ENCODE measurements at places on chromosomes 7 and 10. TPM values are rescaled to one million over a fixed set of nuclear protein-coding genes. Genes with fewer than 3 reads are reported as not detected.
A peak's percentile ranks its signal among the peaks of the same experiment; 100 is the strongest.

- H3K36me3 ChIP-seq: no peaks in the 10 kb centered on the region
- H3K27ac ChIP-seq: no peak overlapping the region
- DNase-seq: no peak
- no peaks in the 10 kb centered on the region for H3K27me3 ChIP-seq
- peaks cover 17% of the 10 kb centered on the region for H3K4me1 ChIP-seq
- no peak overlapping the region for H3K4me3 ChIP-seq
Measured at GRCh38 chr7:75663302-75663907, 75.3 kb downstream of the HIP1 start.

DNA sequence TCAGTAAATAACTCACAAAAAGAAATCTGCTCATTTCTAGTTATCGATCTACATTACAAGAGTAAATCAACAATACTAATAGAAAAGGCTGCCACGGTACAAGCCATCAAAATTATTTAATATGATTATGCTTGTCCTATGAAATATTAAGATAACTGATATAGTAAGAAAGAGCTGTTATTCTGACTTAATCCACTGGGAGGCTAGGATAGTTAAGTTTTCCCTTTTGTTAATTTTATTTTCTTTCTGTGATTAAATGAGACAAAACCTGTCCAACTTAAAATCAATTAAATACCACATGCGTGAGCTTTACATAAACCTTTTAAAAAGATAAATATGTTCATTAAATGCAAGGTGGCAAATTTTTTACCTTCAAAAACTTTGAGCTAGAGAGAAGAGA is 114.8 kb downstream of the LMBR1 start:
- H3K4me1 ChIP-seq: peaks cover 5% of the 10 kb centered on the region
- no peak for DNase-seq
- no peak overlapping the region for H3K4me3 ChIP-seq

DNA sequence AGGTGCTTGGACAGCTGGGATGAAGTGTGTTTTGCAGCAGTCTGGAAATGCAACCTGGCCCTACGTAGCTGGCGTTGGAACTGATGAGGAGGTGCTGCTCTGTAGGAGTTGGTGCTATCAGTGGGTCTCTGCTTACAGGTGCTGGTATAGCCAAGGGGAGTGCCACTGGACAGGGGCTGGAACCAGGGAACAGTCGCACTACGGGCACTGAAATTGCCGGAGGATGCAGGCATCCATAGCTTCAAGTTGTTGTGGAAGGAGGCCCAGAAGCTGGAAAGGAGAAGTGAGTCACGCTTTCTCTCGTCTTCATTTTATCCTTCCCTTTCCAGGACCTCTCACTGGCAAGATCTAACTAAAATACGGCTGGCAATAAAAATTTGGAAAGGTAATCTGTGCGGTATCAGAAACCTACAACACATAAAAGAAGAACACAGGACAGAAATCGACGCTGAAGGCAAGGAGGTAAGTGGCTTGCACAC is 25.8 kb downstream of the MACC1 start:
- no peaks in the 10 kb centered on the region for H3K36me3 ChIP-seq
- H3K4me1 ChIP-seq: no peaks in the 10 kb centered on the region
- DNase-seq: no peak

GRCh38 chr10:130459851-130460490 is 323.8 kb downstream of the GLRX3 start:
- H3K4me3 ChIP-seq: no peak overlapping the region
- H3K36me3 ChIP-seq: no peaks in the 10 kb centered on the region
- no peak for DNase-seq
- peaks cover 16% of the 10 kb centered on the region for H3K27me3 ChIP-seq
- no peak overlapping the region for H3K27ac ChIP-seq

- peaks cover 3% of the 10 kb centered on the region for H3K4me1 ChIP-seq
- H3K4me3 ChIP-seq: no peak overlapping the region
- H3K27me3 ChIP-seq: peaks cover 10% of the 10 kb centered on the region
- H3K36me3 ChIP-seq: no peaks in the 10 kb centered on the region
- no peak overlapping the region for H3K27ac ChIP-seq
Measured at GRCh38 chr10:7572391-7572790, 94.4 kb downstream of the ITIH5 start.

DNA sequence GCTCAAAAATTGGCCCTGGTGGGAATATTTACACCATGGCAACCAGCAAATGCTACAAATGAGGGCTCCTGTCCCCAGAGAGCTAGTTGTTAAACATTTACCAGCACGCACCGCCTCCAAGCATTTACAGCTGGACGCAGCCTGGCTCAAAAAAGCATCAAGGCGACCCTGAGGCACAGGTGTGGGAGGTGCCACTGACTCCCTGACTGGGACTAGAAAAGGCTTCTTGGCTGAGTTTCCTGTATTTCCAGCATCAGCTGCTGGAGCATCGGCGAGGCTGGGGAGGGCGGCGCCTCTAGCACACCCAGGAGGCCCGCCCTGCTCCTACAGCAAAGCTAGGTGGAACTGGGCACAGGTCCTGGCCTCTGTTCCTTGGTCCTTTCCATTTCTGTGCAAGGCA is 43.5 kb upstream of the ZRANB1 start:
- no peaks in the 10 kb centered on the region for H3K4me1 ChIP-seq
- H3K27ac ChIP-seq: no peak overlapping the region
- no peaks in the 10 kb centered on the region for H3K36me3 ChIP-seq
- no peak overlapping the region for H3K4me3 ChIP-seq

GRCh38 chr10:89793649-89794254 is 92.4 kb downstream of the KIF20B start:
- no peaks in the 10 kb centered on the region for H3K36me3 ChIP-seq
- no peak overlapping the region for H3K4me3 ChIP-seq
- no peak overlapping the region for H3K27ac ChIP-seq
- no peak for DNase-seq

DNA sequence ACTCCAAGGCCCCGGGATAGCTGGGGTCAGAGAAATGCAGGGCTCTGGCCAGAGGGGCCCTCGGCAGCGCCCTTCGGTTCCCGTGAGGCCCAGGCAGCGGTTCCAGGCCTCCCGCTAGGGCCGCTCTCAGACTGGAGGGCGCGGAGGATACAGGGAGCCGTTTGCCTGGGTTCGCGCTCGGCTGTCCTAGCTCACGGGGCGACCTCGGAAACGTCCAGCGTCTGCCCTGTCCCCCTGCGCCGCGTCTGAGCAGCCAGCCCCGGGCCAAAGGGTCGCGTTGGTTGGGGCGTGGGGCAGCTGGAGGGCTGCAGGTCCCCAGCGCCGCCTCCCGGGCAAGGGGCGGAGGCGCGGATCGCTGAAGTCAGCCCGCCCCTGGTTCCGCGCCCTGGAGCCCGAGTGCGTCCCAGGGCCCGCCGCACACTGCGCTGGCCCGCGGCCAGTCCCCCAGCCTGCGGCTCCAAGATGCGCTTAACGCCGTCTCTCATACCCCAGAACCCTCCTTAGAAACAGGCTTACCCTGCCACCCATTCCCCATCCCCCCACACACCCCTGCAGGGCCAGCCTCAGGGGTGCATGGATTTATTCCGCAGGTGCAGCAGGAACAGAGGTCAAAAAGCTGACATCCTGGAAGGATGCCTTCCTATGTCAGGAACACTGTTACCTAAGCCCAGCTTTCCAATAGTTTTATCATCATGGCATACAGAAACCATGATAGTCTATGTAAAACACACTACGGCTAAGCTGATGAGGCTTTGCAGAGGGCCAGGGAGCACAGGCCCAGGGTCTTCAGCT is 22.1 kb upstream of the OPN4 start:
- no peaks in the 10 kb centered on the region for H3K36me3 ChIP-seq
- peaks cover 3% of the 10 kb centered on the region for H3K4me1 ChIP-seq

DNA sequence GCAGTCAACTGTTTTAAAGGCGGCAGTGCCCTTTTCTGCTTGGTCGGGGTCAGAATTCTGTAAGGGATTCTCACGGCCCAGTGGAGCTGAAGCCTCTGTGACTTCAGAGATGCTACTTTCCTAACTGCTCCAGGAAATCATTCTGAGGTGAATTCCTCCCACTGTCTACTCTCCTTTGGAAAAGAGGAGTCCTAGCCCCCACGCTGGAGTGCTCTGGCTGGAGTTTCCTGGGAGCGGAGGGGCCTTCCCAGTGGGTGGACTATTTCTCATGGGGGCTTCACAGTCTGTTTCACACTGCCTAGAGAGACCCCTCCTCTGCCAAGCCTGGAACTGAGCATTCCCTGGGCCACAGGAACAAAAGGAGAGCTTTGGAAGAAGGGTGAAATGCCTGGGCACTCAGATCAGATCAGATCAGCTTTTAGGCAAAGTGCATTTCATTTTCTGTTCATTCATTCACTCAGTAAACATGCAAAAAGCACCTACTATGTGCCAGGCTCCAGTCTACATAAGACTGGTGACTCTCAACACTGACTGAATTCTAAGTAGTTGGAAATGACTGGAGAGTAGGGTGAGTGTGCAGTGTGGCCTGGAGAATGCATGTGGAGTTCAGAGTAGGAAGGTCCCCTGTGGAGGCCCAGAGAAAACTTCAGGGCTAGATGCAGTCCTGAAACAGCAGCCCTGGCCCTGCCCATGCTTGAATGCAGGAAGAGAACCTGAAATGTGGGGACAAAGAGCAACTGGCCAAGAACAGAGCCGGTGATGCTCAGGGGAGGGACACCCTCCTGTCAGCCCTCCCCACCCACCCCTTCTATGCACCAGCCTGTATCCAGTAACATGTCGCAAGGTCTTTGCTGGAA is 12.2 kb downstream of the ZNF488 start:
- no peak overlapping the region for H3K27ac ChIP-seq
- peaks cover 6% of the 10 kb centered on the region for H3K4me1 ChIP-seq
- peaks cover 27% of the 10 kb centered on the region for H3K27me3 ChIP-seq
- H3K4me3 ChIP-seq: no peak overlapping the region

DNA sequence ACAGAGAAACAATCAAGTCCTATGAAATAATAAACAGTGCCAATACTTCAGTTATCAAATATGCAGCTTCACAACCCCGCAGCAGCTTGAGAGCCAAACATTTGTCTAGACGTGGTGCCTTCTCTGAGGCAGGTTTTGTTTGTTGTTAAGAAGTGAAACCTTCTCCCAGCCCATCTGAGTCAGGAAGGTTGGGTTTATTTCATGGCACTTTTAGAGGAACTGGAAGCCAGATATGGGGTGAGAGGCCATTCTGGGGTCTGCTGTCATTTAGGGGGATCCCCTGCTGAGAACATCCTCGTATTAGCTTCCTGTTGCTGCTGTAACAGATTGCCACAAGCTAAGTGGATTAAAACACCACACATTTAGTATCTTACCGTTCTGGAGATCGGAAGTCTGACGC is 113.6 kb downstream of the GRK5 start:
- no peaks in the 10 kb centered on the region for H3K27me3 ChIP-seq
- DNase-seq: no peak
- H3K36me3 ChIP-seq: peaks cover 5% of the 10 kb centered on the region
- H3K27ac ChIP-seq: no peak overlapping the region
- no peak overlapping the region for H3K4me3 ChIP-seq

- H3K4me3 ChIP-seq: no peak overlapping the region
- no peaks in the 10 kb centered on the region for H3K27me3 ChIP-seq
- no peaks in the 10 kb centered on the region for H3K4me1 ChIP-seq
- H3K36me3 ChIP-seq: no peaks in the 10 kb centered on the region
Measured at GRCh38 chr7:52410032-52410431, 625.4 kb upstream of the POM121L12 start.

- DNase-seq: no peak
- H3K4me3 ChIP-seq: no peak overlapping the region
- no peak overlapping the region for H3K27ac ChIP-seq
- H3K27me3 ChIP-seq: peaks cover 38% of the 10 kb centered on the region
Measured at GRCh38 chr10:128339753-128340152, 213.5 kb upstream of the MKI67 start.

DNA sequence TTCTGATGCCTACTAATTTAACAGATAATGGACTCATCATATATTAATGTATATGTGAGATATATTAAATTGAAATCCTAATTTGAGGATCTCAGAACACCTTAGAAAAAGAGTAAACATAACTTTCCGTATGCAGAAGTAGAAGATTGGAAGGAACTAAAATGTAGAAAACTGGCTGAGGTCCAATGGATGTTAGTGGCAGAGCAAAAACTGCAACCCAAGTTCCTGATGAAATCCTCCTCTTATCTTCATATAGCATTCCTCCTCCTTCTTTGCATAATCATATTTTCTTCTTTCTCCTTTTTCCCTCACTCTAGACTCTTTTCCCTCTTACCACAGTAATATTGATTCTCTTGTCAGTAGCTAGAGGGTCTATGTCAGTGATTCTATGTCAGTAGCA is 6.0 kb downstream of the INA start:
- peaks cover 77% of the 10 kb centered on the region for H3K27me3 ChIP-seq
- H3K27ac ChIP-seq: no peak overlapping the region
- H3K4me3 ChIP-seq: no peak overlapping the region
- no peaks in the 10 kb centered on the region for H3K36me3 ChIP-seq

DNA sequence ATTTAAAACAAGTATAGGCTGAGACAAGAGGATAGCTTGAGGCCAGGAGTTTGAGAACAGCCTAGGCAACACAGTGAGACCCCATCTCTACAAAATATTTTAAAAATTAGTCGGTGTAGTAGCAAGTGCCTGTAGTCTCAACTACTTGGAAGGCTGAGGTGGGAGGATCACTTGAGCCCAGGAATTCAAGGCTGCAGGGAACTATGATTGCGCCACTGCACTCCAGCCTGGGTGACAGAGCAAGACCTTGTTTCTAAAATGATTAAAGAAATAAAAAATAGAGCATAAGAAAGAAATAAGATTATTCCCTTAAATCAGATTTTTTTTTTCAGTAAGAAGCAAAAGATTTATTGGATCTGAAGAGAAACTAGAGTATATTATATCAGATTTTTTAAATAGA is 11.7 kb downstream of the LRRC20 start:
- H3K36me3 ChIP-seq: peaks cover 2% of the 10 kb centered on the region
- no peak for DNase-seq
- H3K27ac ChIP-seq: no peak overlapping the region
- no peak overlapping the region for H3K4me3 ChIP-seq

DNA sequence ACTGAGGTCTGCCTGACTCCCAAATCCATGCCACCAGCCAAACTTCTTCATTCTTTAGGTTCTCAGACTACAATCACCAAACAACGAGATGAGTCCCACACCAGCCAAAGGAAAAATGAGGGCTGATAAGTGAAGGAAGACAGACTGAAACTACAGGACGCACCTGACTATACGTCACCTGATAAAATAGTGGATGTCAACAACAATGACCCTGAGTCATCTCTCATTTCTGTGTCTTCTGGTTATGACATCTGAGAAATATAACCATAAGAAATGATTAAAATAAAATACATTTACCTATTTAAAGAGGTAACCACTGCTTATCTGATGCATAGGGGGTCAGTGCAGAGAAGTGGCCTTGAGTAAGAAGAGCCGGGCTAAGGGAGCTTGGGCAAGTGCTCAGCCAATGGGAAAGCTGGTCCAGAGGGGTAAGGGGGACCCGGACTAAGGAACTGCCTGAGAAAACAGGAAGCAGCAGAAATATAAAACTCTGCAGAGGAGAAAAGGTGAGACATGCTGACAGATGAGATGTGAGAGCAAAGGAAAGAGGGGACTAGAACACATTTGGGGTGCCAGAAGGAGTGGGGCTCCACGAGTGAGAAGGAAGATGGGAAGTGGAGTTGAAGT is 51.8 kb downstream of the HIPK2 start:
- peaks cover 34% of the 10 kb centered on the region for H3K4me1 ChIP-seq
- no peak overlapping the region for H3K4me3 ChIP-seq
- no peak for DNase-seq
- no peaks in the 10 kb centered on the region for H3K27me3 ChIP-seq
- peaks cover 5% of the 10 kb centered on the region for H3K36me3 ChIP-seq
- peak overlapping the region; percentile 65 for H3K27ac ChIP-seq

Gene AUTS2
- total RNA-seq: 84.2 TPM

Gene LRRD1
- 0.22 TPM for total RNA-seq

Gene TMEM236
- 0.07 TPM for total RNA-seq

Gene EEPD1
- total RNA-seq: 20.7 TPM

Gene PDSS1
- total RNA-seq: 5.1 TPM

Gene HSPA12A
- total RNA-seq: 0.62 TPM

Gene PPP1R3C
- not detected for total RNA-seq

Gene PANK1
- total RNA-seq: 1.2 TPM

All from T-helper 17 cell (primary cell).